ENCODE measurements at places on chromosomes 1 and 21.

- DNase-seq, result no peak
These were observed 320.1 kb downstream of the TGFB2 start for GRCh38 chr1:218665221-218665620.

DNA sequence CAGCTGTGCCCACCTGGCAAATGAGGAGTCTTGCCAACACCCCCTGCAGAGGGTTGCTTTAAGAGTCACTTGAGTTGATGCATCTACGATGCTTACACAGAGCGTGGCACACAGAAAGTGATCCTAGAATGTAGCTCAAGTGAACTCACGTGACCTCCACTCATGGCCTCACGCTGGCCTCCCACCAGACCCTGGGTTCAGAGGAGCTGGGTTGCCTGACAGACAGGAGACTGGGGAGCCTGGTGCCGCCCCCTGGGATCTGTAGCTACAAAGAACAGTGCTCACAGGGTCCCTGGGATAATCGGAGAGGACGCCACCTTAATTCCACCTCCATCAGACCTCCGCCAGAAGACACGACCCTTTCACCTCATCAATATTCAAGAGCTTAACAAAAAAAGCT is 81.4 kb upstream of the CASZ1 start:
- DNase-seq, result no peak

- no peak for DNase-seq
These were observed 84.1 kb downstream of the ADCY10 start for GRCh38 chr1:167829868-167830267.

GRCh38 chr21:38986406-38986805 is 180.7 kb downstream of the ETS2 start:
- DNase-seq, result no peak

- DNase-seq, result no peak
These were observed 92.2 kb upstream of the TMPRSS2 start for GRCh38 chr21:41600116-41600515.

DNA sequence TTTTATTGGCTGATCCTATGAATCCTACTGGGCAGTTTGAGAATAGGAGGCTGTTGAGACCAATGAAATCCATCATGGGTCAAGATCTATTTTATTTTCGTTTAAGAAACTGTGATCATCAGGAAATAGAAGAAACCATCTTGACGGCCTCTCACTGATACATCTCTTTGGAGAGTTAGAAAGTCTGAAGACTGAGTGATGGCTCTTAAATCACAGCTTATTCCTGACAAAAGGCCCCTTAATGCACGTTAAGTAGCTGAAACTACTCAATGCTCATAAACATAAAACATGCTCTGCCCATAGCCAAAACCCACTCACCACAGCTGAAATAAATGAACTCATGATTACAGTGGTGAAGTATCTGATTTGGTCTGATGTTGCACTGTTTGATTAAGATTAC is 784.5 kb upstream of the NEGR1 start:
- no peak for DNase-seq

- no peak for DNase-seq
These were observed 1.3 kb downstream of the FAM20B start for GRCh38 chr1:179026813-179027669.

GRCh38 chr1:38239258-38239835 is 192.8 kb upstream of the POU3F1 start:
- no peak for DNase-seq

Data from GM12892 (cell line).